Activated T-helper 2 cell treated with anti-CD3 and anti-CD28 coated beads, Interferon-gamma antibody, Interleukin-2, Interleukin-4, amounts not matched to agents 10 μg/mL and 5 μg/mL and 100 μg/mL, durations not matched to agents 14 hours and 24 hours and 36 hours (primary cell): ENCODE measurements at places on chromosomes 6 and 20. TPM values are rescaled to one million over a fixed set of nuclear protein-coding genes. Genes with fewer than 3 reads are reported as not detected.

The HRH3 gene
- total RNA-seq: not detected in 2 replicates

The AKAP12 gene
- 15.6 and 17.2 TPM in 2 replicates for total RNA-seq

The TSHZ2 gene
- 19.8 and 23.0 TPM in 2 replicates for total RNA-seq

The PGK2 gene
- not detected in 2 replicates for total RNA-seq
